ENCODE measurements at places on chromosomes 1 and 21.

DNA sequence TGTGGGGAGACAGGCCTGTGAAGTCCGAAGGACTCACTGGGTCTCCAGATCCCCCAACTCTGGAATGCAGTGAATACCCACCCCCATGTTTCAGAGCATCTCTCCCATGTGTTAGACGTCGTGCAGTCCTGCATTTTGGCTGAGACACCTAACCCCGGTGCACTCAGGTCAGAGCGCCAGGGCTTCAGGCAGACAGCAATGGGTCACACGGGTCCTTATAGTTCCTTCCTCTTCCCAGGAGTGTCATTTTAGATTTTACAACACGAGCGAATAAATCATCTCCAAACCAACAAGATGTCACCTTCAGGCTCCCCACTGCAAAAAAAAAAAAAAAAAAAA lies 5.1 kb downstream of the PRRX1 start:
- peaks cover 87% of the 10 kb centered on the region for H3K27me3 ChIP-seq
- H3K4me1 ChIP-seq: peaks cover 8% of the 10 kb centered on the region
- no peaks in the 10 kb centered on the region for H3K36me3 ChIP-seq
- H3K4me3 ChIP-seq: no peak overlapping the region
- no peak overlapping the region for H3K27ac ChIP-seq

GRCh38 chr1:206634365-206635079 lies 814 bp upstream of the DYRK3 start:
- H3K4me3 ChIP-seq: peak overlapping the region; percentile 85
- H3K27me3 ChIP-seq: peaks cover 16% of the 10 kb centered on the region
- H3K36me3 ChIP-seq: peaks cover 14% of the 10 kb centered on the region

- peaks cover 40% of the 10 kb centered on the region for H3K4me1 ChIP-seq
- no peak overlapping the region for H3K4me3 ChIP-seq
- peaks cover 19% of the 10 kb centered on the region for H3K36me3 ChIP-seq
- H3K27ac ChIP-seq: peak overlapping the region; percentile 94
- H3K27me3 ChIP-seq: no peaks in the 10 kb centered on the region
These were observed 190.1 kb downstream of the HLX start for GRCh38 chr1:221069178-221069903.

GRCh38 chr1:9233241-9233941 lies 1.2 kb upstream of the H6PD start:
- H3K27me3 ChIP-seq: no peaks in the 10 kb centered on the region
- peak overlapping the region; percentile 37 for H3K4me3 ChIP-seq
- H3K36me3 ChIP-seq: peaks cover 15% of the 10 kb centered on the region
- H3K4me1 ChIP-seq: peaks cover 38% of the 10 kb centered on the region
- H3K27ac ChIP-seq: no peak overlapping the region

DNA sequence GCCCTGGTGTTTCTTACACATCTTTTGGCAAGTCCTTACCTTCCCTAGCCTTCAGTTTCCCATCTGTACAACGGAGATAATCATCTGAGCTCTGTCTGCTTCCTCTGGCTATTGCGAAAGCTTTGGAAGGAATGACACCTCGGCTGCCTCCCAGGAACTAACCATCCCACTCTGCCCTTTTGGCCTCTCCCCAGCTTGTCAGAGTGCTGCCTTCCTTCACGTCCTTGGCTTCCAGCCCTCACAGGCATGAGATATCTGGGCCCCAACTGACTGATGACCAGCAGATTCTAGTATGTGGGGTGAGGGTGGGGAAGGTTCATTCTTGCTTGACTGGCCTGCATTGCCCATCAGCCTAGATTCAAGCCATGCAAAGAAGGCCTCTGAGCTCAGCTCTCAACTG lies 253.1 kb upstream of the FGGY start:
- no peaks in the 10 kb centered on the region for H3K27me3 ChIP-seq
- no peak overlapping the region for H3K27ac ChIP-seq
- peaks cover 59% of the 10 kb centered on the region for H3K4me1 ChIP-seq
- no peak for DNase-seq
- H3K36me3 ChIP-seq: peaks cover 14% of the 10 kb centered on the region
- no peak overlapping the region for H3K4me3 ChIP-seq

- no peaks in the 10 kb centered on the region for H3K36me3 ChIP-seq
- peaks cover 4% of the 10 kb centered on the region for H3K4me1 ChIP-seq
- H3K4me3 ChIP-seq: no peak overlapping the region
- H3K27ac ChIP-seq: no peak overlapping the region
These were observed 92.5 kb downstream of the LACTBL1 start for GRCh38 chr1:22880174-22880601.

- no peak overlapping the region for H3K4me3 ChIP-seq
- H3K36me3 ChIP-seq: no peaks in the 10 kb centered on the region
- H3K4me1 ChIP-seq: no peaks in the 10 kb centered on the region
- H3K27ac ChIP-seq: no peak overlapping the region
- DNase-seq: no peak
These were observed 13.4 kb downstream of the CFAP74 start for GRCh38 chr1:1990222-1990621.

DNA sequence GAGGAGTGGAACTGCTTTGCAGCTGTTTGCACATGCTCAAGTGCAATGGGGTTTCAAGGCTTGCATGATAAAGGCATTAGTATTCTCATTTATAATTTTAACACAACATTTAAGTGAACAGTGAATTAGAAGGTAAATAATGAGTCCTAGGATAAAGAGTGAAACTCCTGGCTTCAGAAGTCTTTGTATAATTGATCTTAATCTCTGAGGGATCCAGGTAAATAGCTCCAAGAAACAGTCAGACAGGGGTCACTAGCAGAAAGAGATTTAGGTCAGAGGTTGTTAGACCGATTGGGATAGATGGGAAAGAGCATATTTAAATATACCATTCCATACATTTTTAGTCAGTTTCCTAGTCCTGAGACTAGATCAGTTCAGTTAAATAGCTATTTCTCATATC lies 14.1 kb upstream of the THEM4 start:
- no peaks in the 10 kb centered on the region for H3K36me3 ChIP-seq
- peaks cover 30% of the 10 kb centered on the region for H3K4me1 ChIP-seq
- H3K4me3 ChIP-seq: no peak overlapping the region
- peaks cover 1% of the 10 kb centered on the region for H3K27me3 ChIP-seq

DNA sequence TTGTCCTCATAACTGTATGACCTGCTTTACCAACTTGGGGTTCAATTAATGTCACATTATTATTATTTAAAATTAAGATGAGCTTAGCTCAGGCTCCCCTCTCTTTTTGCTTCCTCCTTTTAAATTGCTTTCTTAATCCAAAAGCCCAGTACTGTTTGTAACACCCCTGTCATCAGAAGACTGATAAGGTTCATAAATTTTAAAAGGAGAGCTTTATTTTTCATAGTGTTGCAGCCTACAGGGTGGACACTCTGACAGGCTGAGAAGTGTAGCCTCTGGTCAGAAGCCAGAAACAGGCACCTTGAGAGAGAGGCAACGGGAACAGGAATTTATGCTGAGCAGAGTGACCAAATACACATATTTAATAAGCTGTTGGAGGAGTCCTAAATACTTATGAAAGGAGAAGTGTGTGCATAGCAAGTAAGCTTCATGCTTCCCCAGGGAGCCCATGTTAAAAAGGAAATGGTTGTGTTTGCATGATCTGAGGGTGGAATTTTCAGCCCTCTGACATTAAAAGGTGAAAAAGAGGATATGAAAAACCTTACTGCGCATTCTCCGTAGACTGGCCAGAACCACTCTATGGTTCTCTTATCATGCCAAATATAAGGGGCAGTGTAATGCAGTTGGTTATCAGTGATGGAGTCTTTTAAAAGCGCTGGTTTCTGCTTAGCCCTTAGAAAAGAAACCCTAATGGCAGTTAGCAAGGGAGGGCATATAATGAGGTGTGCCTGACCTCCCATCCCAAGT lies 30.5 kb upstream of the FGGY start:
- H3K27me3 ChIP-seq: peaks cover 11% of the 10 kb centered on the region
- H3K4me1 ChIP-seq: no peaks in the 10 kb centered on the region
- no peak overlapping the region for H3K27ac ChIP-seq
- DNase-seq: no peak
- no peak overlapping the region for H3K4me3 ChIP-seq

GRCh38 chr1:108663074-108663473 lies 2.2 kb upstream of the HENMT1 start:
- no peak for DNase-seq
- no peak overlapping the region for H3K27ac ChIP-seq
- peaks cover 30% of the 10 kb centered on the region for H3K4me1 ChIP-seq

DNA sequence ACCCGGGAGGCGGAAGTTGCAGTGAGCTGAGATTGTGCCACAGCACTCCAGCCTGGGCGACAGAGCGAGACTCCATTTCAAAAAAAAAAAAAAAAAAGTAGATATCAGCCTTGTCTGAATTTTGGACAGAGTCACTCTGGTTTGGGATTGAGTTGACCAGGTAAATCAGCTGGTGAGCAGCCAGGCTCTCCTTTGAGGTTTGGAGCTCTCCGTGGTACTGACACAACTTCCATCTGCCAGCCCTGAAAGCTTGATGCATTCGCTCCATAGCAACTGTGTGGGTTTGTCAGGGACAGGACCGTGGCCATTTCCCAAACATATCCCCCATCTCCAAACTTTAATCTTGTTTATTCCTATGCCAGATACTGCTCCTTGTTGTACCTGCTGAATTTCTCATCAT lies 155.2 kb downstream of the DMRTA2 start:
- no peak overlapping the region for H3K27ac ChIP-seq
- H3K36me3 ChIP-seq: no peaks in the 10 kb centered on the region
- DNase-seq: no peak

- no peak for DNase-seq
- peaks cover 15% of the 10 kb centered on the region for H3K36me3 ChIP-seq
- H3K27me3 ChIP-seq: no peaks in the 10 kb centered on the region
- H3K27ac ChIP-seq: no peak overlapping the region
- peaks cover 2% of the 10 kb centered on the region for H3K4me1 ChIP-seq
- H3K4me3 ChIP-seq: no peak overlapping the region
These were observed 38.5 kb downstream of the RNF2 start for GRCh38 chr1:185083818-185084217.

- no peak overlapping the region for H3K27ac ChIP-seq
- no peak overlapping the region for H3K4me3 ChIP-seq
- no peak for DNase-seq
These were observed 55.3 kb downstream of the C8B start for GRCh38 chr1:56910441-56910985.

DNA sequence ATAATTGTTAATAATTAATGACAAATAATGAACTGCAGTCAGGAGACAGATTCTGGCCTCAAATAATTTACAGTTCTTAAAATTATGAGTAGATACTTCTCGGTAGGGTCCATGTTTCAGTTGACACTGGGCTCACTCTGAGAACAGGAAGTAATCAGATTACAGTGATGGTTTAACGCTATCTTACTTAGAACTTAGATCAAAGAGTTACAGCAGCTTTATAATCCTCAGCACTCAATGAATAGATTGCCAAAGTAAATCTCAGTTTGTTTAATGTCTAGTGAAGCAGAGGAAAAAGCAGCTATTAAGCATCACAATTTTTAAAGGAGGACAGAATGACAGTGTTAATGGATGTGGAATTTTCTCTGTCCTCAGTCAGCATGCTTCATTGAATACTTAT lies 79.6 kb downstream of the PDE4B start:
- H3K36me3 ChIP-seq: no peaks in the 10 kb centered on the region
- no peak overlapping the region for H3K4me3 ChIP-seq
- H3K4me1 ChIP-seq: no peaks in the 10 kb centered on the region
- no peak for DNase-seq

DNA sequence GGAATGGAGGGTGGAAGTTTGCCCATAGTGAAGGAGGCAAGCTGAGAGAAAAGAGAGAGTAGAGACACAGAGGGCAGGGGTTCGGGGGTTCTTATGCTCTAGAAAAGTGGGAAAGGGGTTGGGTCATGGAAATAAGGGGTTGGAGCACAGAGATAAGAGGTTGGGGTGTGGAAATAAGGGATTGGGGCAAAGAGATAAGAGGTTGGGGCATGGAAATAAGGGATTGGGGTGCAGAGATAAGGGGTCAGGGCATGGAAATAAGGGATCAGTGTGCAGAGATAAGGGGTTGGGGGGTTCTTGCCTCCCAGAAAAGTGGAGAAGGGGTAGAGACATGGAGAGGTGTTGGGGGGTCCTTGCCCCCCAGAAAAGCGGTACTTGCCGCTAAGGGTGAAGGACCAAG lies 56.2 kb downstream of the SFPQ start:
- H3K4me1 ChIP-seq: no peaks in the 10 kb centered on the region
- H3K4me3 ChIP-seq: no peak overlapping the region
- no peak for DNase-seq
- no peaks in the 10 kb centered on the region for H3K36me3 ChIP-seq
- no peak overlapping the region for H3K27ac ChIP-seq
- peaks cover 2% of the 10 kb centered on the region for H3K27me3 ChIP-seq

DNA sequence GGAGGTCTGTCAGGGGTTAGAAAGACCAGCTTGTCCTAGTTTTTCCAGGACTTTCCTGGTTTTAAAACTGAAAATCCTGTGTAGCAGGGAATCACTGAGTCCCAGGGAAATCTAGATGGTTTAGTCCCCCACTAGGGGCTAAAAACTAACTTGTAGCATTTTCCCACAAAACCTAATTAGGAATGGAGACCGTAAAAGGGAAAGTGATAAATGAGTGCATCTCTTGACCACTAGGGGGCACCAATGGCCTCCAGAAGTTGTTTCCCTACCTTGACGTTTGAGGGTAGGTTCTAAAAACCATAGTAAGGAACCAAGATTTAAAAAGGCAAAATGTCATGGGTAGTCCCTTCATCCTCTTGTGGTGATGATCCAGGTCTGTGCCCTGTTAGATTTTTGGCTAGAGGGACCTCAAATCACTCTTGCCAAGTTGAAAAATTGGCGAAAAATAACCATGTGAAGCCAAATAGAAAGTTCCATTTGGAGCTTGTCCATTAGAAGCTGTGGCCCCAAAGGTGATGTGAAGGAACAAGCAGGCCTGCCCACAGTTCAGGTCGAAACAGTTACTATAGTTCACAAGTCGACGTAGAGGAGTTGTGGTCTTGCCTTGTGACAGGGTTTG lies 24.5 kb downstream of the CLIC6 start:
- H3K4me1 ChIP-seq: peaks cover 5% of the 10 kb centered on the region
- no peak overlapping the region for H3K4me3 ChIP-seq
- H3K36me3 ChIP-seq: no peaks in the 10 kb centered on the region
- no peak overlapping the region for H3K27ac ChIP-seq
- peaks cover 32% of the 10 kb centered on the region for H3K27me3 ChIP-seq

- H3K36me3 ChIP-seq: peaks cover 10% of the 10 kb centered on the region
- no peaks in the 10 kb centered on the region for H3K4me1 ChIP-seq
- H3K27ac ChIP-seq: no peak overlapping the region
- no peak for DNase-seq
- no peaks in the 10 kb centered on the region for H3K27me3 ChIP-seq
- H3K4me3 ChIP-seq: no peak overlapping the region
These were observed 44.2 kb upstream of the ZYG11A start for GRCh38 chr1:52798331-52798730.

GRCh38 chr1:43678940-43679339 lies 28.4 kb upstream of the ST3GAL3 start:
- peaks cover 2% of the 10 kb centered on the region for H3K4me1 ChIP-seq
- no peak overlapping the region for H3K27ac ChIP-seq
- DNase-seq: no peak
- peaks cover 36% of the 10 kb centered on the region for H3K36me3 ChIP-seq
- H3K4me3 ChIP-seq: no peak overlapping the region

DNA sequence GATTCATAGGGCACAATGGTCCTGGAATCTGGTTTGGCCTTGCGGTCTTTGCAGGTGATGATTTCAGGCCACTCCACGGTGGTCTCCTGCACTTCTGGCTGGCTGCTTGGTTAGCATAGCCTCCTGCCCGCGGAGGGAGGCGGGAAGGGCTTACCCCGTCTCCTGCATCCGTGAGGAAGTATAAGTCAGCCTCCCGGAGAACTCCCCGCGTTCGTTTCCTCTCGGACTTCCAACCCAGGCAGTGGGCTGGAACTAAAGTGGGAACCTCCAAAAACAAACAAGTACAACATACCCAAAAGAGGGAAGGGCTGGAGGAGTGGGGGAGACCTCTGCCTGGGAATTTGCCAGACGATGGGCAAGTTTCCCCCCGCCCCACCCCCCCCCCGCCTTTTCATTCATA lies 939 bp upstream of the CCN1 start:
- peaks cover 80% of the 10 kb centered on the region for H3K27me3 ChIP-seq
- no peak overlapping the region for H3K4me3 ChIP-seq
- no peaks in the 10 kb centered on the region for H3K36me3 ChIP-seq
- DNase-seq: no peak
- peaks cover 25% of the 10 kb centered on the region for H3K4me1 ChIP-seq
